ENCODE measurements at places on chromosomes 7 and 10.

- DNase-seq: no peak
These were observed 206.8 kb upstream of the HABP2 start for GRCh38 chr10:113345826-113346624.

- DNase-seq: no peak
These were observed 43.8 kb downstream of the SPOCK2 start for GRCh38 chr10:72044417-72045041.

DNA sequence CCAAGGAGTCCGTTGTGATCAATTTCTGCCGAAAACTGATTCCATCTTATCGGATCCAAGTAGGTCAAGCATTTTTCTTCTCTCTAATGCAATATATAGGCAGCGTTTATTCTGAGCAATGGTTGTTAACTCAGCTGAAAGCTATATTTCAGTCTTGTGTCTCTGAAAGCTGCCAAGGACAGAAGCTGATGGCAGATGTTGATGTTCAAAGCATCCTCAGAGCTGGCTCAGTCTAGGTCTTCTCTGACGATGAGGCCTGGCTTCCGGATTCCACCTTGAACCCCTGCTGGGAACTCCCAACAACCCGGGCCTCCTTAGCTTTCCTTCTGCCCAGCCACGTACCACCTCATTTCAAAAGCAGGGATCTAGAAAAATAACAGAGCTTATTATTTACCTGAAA, 863.6 kb downstream of the NRG3 start:
- no peak for DNase-seq

DNA sequence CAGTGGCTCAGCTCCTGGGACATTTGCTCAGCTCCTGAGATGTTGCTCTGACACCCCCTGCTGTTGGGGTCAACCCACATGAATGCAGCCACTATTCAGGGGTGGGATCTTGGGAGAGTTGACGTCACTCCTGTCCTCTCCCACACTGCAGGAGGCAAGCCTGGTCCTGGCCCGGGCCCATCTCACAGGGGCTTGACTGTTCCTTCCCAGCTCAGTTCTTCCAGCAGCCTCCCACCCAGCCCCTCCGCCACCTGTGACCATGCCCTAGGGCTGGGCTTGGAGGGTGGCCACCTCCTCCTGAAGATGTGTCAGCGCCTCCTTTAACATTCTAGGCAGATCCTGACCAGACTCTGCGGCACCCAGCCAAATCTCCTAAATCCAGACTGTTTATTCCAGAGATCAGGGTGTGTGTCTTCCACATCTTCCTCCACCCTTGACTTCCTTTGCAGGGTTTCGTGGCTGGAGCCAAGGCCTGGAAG, 19.1 kb upstream of the OPALIN start:
- DNase-seq: no peak

DNA sequence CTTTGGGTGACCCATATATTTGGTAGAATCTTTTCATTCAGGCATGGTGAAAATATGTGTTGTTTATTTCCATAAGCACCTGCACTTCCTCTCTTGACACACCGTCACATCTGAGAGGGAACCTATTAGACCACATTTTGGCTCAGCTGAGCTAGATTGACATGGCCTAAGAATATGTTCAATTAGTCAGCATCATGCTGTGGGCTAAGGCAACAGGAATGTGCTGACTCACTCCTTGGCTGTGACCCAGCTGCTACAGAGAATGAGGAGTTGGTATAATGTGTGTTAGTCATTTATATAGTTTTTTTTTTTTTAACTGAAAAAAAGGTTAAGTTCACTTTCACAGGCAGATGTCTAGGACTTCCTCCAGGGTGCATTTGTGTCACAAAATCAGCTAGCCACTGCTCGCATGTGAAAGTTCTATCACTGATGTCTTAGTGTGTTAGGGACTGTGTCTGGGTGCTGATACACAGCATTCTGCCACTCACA, 180.6 kb downstream of the SEMA3E start:
- DNase-seq: no peak

GRCh38 chr10:14727924-14728323, 46.8 kb downstream of the FAM107B start:
- DNase-seq: no peak

DNA sequence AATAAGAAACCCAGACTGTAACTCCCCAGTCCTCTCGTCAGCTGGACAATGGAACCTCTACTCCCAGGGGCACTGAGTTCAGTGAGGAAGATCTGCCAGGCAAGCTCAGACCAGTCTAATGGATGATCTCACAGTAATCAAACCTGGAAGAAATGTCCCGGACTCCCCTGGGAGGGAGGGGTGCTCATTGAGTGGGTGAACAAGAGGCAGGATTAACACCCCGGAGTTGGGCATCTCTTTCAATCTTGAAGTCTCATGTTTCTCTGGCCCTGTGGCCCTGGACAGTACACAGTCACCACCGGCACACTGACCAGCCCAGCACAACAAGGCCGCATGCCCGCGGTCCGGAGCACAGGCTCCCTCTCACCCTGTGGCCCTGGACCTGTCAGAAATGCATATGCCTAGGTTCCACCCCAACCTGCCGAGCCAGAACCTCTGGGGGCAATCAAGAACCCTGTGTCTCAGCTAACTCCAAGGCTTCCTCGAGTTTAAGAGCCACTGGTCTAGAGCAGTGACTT, 27.8 kb downstream of the CXCL12 start:
- DNase-seq: no peak

DNA sequence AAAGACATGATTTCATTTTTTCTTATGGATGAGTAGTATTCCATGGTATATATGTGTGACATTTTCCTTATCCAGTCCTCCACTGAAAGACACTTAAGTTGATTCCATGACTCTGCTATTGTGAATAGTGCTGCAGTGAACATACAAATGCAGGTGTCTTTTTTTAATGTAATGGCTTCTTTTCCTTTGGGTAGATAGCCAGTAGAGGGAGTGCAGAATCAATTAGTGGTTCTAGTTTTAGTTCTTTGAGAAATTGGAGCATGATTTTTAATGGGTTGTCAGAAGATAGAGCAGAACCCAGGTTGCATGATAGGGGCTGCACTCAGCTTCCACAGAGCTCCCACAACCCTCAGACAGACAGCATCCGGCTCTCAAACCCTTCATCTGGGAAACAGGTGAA, 152.9 kb upstream of the PLXDC2 start:
- no peak for DNase-seq

DNA sequence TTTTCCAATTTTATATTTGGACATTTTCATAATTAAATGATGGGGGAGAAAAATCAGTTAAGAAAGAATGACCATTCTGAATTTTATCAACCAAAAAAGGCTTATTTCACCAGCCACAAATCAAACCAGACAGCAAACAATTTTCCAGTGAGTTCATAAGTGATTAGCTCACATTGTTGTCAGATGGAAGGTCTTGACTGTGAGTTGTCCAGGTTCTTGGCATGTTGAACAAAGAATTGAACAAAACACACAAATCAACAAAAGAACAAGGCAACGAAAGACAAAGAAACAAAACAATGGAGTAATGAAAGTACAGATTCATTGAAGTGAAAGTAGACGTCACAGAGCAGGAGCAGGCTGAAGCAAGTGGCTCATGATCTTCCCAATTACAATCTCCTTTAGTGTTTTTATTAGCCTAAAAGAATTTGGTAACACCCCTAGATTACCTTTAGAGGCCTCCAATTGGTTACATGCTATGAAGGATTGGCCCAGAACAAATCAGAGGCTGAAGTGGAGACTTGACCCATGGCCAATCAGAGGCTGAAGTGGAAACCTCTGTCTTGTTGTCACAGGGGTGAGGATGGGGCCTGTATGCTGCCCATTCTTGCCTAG, 248.7 kb downstream of the NEBL start:
- DNase-seq: no peak

- no peak for DNase-seq
These were observed 132.3 kb downstream of the DPY19L1 start for GRCh38 chr7:34904987-34905386.

GRCh38 chr7:12731214-12731656, 43.8 kb downstream of the ARL4A start:
- DNase-seq: no peak

GRCh38 chr10:69734797-69735468, 66.8 kb upstream of the COL13A1 start:
- DNase-seq: no peak

GRCh38 chr7:468681-469562, 50.7 kb downstream of the PDGFA start:
- no peak for DNase-seq

DNA sequence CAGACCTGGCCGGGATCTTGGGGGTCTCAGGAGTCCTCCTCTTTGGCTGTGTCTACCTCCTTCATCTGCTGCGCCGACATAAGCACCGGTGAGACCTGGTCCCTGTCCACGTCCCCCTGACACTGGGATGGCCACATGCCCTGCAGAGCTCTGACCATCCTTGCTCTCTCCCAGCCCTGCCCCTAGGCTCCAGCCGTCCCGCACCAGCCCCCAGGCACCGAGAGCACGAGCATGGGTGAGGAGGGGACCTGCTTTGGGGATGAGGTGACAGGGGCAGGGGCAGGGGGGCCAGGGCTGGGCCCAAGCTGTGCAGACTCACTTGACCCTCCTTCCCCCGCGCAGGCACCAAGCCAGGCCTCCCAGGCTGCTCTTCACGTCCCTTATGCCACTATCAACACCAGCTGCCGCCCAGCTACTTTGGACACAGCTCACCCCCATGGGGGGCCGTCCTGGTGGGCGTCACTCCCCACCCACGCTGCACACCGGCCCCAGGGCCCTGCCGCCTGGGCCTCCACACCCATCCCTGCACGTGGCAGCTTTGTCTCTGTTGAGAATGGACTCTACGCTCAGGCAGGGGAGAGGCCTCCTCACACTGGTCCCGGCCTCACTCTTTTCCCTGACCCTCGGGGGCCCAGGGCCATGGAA, 959 bp downstream of the PVRIG start:
- DNase-seq: no peak

- no peak for DNase-seq
These were observed 12.3 kb downstream of the DDC start for GRCh38 chr7:50552921-50553320.

GRCh38 chr10:130013335-130014262, 49.5 kb upstream of the EBF3 start:
- no peak for DNase-seq

- DNase-seq: no peak
These were observed 494 bp downstream of the PALS2 start for GRCh38 chr7:24573554-24574338.

DNA sequence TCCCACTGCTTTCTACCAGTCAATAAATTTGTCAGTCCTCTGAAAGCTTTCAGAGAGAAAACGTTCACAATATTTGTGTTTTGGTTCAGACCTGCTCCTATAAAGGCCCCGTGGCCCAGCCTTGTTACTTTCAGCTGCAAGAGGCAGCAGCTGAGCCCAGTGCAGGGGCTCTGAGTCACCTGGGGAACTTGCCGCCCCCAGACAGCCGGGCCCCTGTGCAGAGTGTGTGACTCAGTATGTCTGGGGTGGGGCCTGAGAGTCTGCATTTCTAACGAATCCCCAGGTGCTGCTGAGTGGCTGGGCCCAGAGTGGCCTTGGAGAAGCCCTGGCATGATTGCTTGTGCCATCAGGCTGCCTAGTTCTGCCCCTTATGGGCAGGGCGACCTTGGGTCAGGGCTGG, 303.5 kb downstream of the PAXIP1 start:
- DNase-seq: no peak

- DNase-seq: no peak
These were observed 2.1 kb downstream of the KIF5B start for GRCh38 chr10:32054094-32054493.

GRCh38 chr7:116578526-116578925, 53.7 kb downstream of the CAV1 start:
- DNase-seq: no peak

DNA sequence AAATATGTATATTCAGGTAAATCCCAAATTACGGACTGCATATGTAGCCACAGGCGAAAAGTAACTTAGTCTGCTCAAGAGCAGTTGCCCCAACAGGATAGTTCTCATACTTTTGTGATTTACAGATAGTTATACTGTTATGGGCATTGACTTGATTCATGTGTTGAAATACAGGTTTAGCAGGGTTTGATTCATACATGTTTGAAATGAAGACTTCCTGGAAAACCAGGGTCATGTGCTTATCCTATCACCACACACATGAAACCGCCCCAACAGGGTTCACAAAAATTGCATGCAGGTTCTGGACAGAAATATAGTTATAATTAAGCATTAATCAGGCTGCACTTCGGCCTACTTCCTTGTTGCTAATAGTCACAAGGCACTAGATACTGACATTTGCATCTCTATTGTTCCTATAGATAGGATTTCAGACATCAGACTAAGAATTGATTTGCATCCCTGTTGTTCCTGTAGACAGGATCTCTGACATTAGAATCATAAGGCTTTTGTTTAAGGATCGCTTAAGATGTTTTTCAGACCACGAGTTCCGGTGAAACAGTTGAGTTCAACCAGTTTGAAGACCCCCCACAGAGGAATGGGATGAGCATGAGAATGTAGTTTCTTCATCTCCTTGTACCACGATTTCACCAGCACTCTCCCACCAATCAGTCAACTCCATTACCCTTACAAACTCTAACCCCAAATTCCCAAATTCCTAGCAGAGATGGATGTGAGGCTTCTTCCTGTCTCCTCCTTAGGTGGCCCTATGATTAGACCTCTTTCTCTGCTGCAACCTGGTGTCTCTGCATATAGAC, 2.0 kb upstream of the ZNF398 start:
- no peak for DNase-seq

DNA sequence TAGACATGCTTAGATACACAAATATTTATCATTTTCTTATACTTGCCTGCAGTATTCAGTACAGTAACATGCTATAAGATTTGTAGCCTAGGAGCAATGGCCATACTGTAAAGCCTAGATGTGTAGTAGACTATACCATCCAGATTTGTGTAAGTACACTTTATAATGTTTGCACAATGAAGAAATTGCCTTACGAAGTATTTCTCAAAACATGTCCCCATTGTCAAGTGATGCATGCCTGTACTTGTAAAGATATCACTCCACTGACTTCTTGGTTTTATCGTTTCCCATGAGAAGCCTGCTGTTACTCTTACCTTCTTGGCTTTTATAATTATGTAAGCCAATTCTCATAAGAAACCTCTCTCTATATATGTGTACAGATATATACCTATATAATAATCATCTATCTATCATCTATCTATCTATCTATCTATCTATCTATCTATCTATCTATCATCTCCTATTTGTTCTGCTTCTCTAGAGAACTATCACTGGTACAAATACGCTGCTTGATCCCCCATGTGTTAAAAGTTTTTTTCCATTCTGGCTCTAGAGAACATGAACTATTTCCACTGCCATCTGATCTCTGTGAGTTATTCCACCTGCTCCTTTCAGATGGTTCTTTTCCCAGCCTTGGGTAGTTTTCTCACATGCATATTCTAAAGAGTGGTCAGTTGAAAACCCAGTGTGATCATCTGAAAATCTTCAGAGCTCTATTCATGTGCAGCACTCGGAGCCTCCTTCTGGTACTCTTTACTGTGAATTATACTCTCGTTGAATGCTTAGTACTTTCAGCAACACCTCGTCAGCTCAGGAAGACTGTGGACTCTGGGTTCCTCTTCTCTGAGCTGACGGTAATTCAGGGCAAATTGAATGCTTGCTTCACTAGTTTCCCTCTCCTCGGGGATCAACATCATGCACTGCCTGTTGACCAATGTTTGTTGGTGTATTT, 14.5 kb upstream of the VCL start:
- no peak for DNase-seq

Measured in cortex of kidney (tissue), 1 donor.